ENCODE measurements at places on chromosomes 16 and 17.

DNA sequence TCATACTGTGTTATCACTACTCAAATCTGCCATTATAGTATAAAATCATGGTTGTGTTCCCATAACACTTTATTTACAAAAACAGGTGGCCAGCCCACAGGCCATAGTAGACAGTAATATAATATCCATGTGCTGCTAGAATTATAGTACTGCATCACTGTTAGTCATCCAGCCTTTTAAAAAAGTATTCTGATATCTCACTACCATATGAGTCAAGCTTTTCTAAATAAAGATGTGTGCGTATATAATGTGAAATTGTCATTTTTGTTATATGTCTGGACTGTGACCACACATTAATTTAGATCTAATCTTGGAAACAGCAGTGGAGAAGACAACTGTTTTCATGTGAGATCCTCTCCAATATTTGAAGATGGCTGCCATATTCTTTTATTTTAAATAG is 1049.1 kb upstream of the GOT2 start:
- no peak for DNase-seq

- DNase-seq = no peak
Observed at GRCh38 chr17:28500712-28501379, 5.3 kb upstream of the FOXN1 start.

- DNase-seq = no peak
Observed at GRCh38 chr16:67801883-67802282, 4.5 kb downstream of the RANBP10 start.

DNA sequence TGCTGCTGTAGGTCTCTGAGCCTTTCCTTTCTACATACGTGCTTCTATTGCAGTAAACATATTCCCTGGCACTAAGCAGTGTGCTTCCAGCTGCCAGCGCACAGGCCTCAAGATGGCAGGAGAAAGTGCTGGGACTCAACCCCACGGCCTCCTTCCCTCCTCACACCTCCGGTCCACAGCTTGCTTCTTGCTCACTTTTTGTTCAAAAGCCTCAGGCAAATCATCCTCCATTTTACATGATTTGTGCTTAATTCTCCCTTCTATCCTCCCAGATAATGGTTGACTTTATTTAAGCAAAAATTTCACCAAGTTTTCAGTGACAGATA is 5.4 kb downstream of the CDK5R1 start:
- DNase-seq = no peak
